ENCODE measurements at places on chromosomes 2 and 18.

DNA sequence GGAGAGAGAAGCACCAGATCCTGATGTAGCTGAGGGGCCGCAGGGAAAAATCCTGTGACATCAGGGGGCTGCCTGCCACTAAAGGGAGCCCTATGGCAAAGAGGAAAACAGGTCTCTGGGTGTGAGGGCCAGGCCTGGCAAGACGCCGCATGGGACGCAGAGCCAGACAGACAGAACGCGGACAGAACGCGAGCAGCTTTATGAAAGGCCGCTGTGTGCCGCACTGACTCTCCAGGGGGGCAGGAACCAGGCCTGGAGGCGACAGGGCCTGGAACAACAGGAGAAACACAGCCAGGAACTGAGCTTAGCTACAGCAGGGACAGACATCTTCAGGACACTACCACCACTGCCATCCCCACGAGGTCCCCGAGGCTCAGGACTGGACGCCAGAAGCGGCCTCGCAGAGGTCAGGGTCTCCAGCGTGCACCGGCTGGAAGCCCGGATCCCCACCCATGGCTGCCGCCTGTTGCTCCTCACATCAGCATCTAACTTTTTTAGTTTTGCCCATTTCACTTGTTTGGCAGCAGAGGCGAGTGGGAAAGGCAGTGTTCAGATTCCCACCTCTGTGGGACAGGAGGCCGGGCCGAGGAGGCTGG is 131.6 kb downstream of the VAPA start:
- no peak for DNase-seq

GRCh38 chr2:126798276-126799140 is 100.2 kb upstream of the TEX51 start:
- no peak for DNase-seq

GRCh38 chr2:228433721-228434120 is 252.2 kb upstream of the SPHKAP start:
- DNase-seq, result no peak

DNA sequence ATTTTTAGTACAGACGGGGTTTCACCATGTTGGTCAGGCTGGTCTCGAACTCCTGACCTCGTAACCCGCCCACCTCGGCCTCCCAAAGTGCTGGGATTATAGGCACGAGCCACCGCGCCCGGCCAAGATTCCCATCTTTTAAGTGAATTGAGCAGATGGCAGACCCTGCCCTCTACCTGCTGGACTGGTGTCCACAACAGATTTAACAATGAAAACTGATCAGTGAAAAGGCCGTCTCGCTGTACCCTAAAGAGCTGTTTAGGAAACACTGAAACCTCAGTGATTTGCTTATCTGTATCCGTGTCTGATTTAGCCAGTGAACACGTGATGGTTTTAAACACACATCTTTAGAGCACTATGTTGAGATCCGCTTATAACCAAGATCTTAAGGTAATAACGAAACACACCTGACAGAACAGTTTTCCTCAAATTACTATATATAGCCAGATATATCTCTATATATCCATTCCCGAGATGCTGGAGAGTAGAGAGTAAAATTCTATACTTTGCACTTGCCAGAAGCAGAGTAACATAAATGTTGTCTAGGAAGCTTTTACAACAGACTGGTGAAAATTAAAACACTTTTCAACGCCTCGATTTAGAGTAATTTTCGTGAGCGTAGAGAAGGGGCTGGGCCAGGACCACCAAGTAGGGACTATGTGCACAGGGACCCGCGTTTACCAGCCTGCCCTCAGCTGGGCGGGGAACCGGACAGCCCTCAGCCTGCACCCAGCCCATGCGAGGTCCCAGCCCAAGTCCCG is 594 bp downstream of the FAM161A start:
- DNase-seq, result peak; percentile 80

DNA sequence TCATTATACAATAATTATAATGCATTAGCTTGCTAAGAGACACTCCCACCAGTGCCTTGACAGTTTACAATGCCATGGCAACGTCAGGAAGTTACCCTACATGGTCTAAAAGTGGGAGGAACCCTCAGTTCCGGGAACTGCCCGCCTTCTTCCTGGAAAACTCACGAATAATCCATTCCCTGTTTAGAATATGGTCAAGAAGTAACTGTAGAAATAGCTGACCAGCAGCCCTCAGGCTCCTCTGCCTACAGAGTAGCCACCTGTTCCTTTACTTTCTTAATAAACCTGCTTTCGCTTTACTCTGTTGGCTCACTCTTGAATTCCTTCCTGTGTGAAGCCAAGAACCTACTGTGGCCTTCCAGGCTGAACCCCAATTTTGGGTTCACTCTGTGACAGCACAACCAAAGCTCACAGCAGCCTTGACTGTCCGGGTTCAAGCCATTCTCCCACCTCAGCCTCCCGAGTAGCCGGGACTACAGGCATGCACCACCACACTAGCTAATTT is 20.0 kb upstream of the PTPN2 start:
- no peak for DNase-seq

DNA sequence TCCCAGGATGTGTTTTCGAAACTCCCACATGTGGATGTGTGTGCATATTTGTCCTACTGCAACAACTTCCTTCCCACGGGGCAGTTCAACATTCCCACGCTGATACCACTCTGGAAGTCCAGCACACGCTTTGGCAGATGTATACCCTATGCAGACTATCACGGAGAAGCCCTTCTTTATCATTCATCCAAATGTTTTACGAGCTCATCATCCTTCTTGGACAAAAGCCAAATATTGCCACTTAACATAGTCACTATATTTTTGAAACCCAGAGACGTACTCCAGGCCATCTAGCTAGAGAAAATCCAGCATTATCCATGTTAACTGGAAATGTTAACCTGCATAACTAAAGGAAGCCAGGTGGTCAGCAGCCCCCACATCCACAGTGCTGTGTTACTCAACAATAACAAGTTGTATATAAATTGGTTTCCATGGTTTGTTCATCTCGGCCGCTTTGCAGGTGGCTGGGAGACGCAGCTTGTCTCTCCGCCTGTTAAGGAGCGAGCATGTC is 131.5 kb downstream of the ZNF532 start:
- no peak for DNase-seq

GRCh38 chr2:235161565-235161964 is 209.7 kb downstream of the SH3BP4 start:
- no peak for DNase-seq

GRCh38 chr2:217941339-217941738 is 61.5 kb downstream of the TNS1 start:
- DNase-seq, result no peak

DNA sequence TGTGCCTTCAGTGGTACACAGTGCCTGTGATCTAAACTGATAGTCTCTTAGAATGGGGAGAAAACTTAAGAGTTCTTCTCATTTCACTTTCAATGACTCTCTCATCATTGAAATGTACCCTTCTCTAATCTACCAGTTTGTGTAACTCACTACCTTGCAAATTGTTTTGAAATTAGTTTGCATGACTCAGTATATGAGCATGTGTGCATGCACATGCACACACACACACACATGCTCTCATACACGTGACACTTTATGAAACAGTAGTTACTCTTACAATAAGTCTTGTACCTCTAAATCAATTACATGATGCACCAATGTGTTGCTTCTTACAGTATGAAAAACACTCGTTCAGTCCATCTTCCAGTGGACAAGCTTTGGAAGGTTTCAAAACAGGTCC is 10.6 kb downstream of the LYPD6B start:
- DNase-seq, result no peak

GRCh38 chr2:230690439-230690838 is 22.2 kb upstream of the CAB39 start:
- peak; percentile 48 for DNase-seq

DNA sequence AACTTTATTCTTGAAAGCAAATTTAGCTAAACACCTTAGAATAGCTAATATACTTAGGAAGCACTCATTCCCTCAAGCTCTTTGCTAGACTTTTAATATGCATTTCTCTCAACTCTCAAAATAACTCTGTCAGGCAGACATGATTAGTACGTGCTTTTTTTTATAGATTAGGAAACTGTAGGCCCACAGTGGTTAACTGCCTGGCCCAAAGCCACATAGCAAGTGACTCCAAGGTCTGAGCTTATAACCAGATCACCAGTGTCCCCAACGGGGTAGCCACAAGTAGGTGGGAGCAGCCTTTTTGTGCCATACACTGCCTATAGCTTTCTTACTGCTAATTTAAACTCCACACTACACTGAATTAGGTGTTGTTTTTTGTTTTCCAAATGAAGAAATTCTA is 576.8 kb downstream of the METTL4 start:
- no peak for DNase-seq

GRCh38 chr2:189876271-189876670 is 92.0 kb downstream of the PMS1 start:
- no peak for DNase-seq

DNA sequence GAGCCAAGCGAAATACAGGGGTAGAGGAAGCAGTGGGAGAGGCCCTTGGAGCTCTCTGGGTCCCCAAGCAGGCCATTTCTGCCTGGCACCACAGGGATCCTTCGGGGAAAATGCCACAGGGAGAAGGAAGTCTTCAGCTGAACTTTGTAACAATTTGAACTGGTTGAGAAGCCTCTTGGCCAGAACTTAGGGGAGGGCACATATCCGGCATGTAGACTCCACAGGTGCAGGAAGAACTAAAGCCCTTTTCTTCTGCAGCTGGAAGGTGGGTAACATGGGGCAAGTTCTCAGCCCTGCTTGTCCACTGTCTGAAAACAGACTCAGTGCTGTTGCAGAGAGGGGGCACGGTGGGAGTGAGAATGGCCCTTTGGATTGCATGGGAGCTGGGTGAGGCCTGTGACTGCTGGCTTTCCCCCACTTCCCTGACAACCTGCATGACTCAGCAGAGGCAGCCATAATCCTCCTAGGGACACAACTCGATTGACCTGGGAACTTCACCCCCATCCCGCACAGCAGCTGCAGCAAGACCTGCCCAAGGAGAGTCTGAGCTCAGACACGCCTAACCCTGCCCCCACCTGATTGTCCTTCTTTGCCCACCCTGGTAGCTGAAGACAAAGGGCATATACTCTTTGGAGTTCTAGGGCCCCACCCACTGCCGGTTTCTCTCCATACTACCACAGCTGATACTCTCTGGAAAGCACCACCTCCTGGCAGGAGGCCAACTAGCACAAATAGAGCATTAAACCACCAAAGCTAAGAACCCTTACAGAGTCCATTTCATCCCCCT is 101.6 kb upstream of the FAM136A start:
- DNase-seq, result peak; percentile 78

- no peak for DNase-seq
Observed at GRCh38 chr18:71529703-71530303, 1014.3 kb downstream of the CBLN2 start.

DNA sequence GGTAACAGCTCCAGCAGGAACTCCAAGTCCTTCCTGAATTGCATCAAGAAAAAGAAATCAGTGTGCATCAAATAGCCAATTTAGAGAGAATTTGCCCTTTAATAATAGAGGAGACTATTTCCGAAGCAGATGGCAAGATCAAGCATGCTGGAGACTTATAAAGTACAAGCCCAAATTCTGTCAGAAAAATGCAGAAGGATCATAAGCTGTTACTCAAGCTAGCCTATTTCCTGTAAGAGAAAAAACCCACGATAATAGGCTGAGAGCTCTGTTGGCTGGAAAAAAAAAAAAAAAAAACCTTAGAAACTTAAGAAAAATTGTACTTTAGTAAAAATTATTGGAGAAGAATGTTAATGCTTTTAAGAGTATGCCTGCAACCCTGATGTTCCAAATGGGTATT is 24.4 kb upstream of the ITM2C start:
- no peak for DNase-seq

DNA sequence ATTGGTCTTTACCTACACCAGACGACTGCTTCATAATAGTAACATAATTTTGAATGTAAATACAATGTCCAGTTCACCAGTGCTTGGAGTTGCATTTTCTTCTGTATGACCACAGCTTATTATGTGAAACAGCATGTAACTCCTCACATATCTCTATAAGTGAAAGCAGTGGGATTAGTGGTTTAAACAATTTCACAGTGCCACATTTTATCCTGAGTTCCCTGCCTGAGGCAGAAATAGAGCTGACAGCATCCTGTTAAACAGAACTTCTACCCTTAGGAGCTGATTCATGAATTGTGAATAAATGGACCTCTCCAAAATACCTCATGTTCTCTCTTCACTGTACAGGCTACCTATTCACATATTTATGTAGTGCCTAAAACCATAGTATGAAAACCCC is 542.3 kb upstream of the VWC2L start:
- no peak for DNase-seq

DNA sequence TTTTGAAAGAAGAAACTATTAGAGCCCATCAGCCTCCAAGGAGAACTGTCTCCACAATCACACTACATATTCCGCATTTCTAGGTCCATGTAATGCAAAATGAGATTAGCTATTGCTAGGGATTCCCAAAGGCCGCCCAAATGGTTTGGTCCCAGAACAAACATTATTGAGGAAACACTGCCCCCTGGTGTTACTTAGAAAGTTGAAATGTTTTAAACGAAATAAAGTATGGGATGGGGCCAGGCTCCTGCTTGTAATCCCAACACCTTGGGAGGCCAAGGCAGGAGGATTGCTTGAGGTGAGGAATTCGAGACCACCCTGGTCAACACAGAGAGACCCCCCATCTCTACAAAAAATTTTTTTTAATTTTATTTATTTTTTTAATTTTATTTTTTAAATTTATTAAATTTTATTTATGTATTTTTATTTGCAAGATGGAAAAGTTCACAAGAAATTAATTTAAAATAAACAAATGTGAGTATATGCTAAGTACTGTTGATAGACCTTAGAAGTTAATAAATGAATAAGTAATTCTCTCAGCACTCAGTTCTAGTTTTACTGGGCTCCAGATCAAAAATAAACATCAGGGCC is 5.5 kb downstream of the NHEJ1 start:
- no peak for DNase-seq

GRCh38 chr2:132438691-132439090 is 22.1 kb downstream of the GPR39 start:
- DNase-seq, result no peak

- no peak for DNase-seq
Observed at GRCh38 chr2:26352892-26353291, 6.3 kb upstream of the ADGRF3 start.

- DNase-seq, result no peak
Observed at GRCh38 chr2:55019526-55020258, 30.6 kb downstream of the RTN4 start.

- DNase-seq, result peak; percentile 85
Observed at GRCh38 chr2:14634489-14635390, 2.2 kb downstream of the LRATD1 start.

DNA sequence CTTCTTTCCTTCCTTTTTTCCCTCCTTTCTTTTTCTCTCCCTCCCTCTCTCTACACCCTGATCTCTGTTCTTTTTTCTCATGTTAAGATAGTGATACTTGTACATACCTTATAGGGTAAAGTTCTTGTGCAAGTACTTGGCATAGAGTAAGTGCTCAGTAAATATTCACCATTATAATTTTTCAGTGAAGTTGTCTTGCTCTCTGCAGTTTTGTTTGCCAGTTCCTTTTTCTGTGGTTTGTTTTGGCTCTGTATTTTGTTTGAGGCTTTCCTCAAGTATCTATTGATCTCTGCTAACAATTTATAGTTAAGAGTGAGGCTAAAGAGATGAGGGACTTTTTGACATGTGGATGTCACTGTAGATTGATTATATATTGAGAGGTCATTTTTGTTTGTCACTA is 48.0 kb downstream of the MTX2 start:
- no peak for DNase-seq

GRCh38 chr2:25642298-25642697 is 31.1 kb downstream of the DTNB start:
- DNase-seq, result no peak
